Brain pericyte (primary cell): ENCODE measurements at places on chromosomes 2 and 18.
A peak's percentile ranks its signal among the peaks of the same experiment; 100 is the strongest.

DNA sequence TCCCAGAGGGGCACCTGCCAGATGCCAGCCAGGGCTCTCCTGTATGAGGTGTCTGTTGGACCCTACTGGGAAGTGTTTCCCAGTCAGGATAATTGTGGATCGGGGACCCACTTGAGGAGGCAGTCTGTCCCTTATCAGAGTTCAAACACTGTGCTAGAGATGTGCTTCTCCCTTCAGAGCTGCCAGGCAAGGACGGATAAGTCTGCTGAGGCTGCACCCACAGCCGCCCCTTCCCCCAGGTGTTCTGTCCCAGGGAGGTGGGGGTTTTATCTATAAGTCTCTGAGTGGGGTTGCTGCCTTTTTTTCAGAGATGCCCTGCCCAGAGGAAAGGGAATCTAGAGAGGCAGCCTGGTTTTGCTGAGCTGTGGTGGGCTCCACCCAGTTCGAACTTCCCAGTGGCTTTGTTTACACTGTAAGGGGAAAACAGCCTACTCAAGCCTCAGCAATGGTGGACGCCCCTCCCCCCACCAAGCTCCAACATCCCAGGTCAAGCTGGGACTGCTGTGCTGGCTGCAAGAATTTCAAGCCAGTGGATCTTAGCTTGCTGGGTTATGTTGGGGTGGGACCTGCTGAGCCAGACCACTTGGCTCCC, 324.0 kb upstream of the SETBP1 start:
- DNase-seq, result no peak

GRCh38 chr2:72543497-72544216, 282.2 kb downstream of the EXOC6B start:
- no peak for DNase-seq

DNA sequence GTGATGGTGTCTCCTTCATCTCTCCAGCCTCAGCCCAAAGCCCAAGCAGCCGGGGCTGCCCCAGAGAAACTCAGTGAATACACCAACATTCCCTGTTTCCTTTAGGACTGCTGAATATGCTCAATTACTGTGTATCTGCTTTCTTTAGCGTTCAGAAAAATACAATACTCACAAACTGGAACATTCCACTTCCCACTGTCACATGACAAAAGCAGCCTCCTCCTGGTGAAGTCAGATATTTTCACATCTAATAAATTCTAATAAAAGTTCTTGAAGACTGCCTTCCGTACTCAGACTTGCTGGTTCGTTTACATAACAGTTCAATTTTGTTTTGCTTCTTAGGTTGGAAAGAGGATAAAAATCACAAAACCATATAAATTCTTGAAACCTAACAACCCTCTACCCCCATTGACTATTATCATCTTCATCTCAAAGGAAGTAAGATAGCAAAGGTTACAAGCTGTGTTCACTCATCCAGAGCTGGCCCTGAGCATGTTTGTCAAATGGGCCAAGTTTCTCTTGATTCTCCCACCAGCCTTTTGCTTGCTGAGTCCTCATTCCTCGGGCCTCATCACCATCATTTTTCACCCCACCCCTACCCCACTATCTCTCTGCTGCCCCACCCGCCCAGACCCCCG, 190.8 kb upstream of the HNRNPA3 start:
- DNase-seq, result no peak

- DNase-seq, result no peak
These were observed 105.0 kb upstream of the MAP3K20 start for GRCh38 chr2:172970660-172971059.

DNA sequence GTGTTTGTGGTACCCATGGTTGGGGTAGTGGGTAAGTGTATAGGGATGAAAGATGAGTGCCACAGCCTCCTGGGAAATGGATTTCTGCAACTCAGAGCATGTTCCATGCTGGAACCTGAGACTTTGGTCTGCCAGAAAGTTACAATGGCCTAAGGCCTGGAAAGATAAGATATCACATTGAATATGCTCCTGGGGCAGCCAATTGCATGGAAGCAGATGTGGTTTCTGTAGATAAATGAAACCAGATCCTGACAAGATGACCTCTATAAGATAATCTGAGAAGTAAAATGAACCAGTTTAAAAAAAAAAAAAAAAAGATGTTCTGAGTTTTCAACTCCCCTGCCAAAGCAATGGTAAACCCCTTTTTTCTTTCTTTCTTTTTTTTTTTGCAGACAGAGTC, 91.4 kb upstream of the NCK2 start:
- no peak for DNase-seq

DNA sequence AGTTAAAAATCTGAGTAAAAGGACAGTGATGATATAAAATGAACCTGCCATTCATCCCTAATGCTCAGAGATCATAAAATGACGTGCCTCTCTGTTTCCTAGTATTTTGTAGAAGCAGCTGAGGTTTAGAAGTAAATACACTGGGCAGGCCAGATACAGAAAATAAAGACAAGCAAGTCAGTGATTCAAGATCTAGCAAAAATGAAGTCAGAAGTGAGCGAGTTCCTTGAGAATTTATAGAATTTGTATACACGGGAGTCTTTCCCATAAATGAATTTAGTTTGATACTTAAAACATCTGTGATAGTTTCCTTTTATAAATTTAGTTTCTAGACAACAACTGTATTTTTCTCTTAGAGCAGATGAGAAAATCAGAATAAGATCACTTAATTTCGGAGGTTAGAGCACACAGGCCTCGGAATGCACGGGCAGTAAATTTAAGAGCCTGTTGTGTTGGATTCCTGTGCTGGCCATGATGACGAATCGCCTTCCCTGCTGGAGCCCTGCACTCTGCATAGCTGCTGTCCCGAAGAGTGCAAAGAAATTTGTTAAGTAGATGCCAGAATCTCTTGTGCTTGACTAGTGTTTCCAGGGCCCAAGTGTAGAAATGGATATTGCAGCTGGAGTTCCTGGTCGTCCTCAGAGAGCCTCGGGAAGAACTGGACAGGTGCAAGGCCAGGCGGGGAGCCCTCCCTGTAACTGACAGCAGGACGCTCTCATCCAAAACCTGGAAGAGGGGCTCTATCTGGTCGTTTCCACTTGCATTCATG, 83.7 kb upstream of the RBM44 start:
- DNase-seq, result no peak

GRCh38 chr2:191857259-191857805, 10.4 kb upstream of the CAVIN2 start:
- DNase-seq, result no peak

- no peak for DNase-seq
These were observed 159.7 kb upstream of the ZNF236 start for GRCh38 chr18:76662626-76663025.

GRCh38 chr2:226904592-226904991, 68.7 kb downstream of the RHBDD1 start:
- no peak for DNase-seq

DNA sequence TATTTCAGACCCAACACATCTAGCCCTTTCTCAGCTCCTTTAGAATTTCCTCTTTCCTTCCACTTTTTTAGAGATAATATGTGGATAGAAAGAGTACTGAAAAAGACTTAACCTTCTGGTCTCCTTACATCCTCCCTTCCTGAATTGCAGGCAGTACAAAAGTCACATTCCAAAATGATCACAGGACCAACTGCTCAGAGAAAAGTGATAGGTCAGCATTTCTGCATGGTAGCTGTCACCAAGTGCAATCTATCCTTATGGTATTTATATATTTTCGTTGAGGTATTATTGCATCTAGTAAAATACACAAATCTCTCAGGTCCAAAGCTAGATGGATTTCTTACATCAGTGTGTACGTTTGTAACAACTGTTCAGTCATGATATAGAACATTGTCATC, 427.5 kb downstream of the LPIN1 start:
- no peak for DNase-seq

GRCh38 chr2:97662895-97663625, 784 bp downstream of the ACTR1B start:
- DNase-seq, result peak; percentile 26

DNA sequence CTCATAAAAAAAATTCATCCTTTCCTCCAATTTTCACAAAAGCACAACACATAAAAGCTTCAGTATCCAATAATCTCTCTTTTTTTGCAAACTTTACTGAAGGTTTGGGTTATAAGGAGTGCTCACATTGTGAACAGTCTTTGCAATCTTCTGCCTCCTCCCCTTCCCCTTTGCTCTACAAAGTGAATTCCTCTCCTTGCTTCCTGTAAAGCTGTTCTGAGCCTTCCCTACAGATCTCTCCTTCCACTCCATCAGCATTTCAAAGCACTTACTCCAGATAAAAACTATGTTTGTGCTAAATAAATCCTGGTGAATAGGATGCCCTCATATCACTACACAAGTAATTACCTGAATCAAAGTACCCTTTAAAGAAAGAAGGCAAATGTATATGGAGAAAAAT, 4.6 kb upstream of the PDK1 start:
- DNase-seq, result no peak

- no peak for DNase-seq
These were observed 34.2 kb upstream of the DAPL1 start for GRCh38 chr2:158760887-158761286.

- peak; percentile 22 for DNase-seq
These were observed 261.6 kb downstream of the ASXL3 start for GRCh38 chr18:33839452-33840211.

DNA sequence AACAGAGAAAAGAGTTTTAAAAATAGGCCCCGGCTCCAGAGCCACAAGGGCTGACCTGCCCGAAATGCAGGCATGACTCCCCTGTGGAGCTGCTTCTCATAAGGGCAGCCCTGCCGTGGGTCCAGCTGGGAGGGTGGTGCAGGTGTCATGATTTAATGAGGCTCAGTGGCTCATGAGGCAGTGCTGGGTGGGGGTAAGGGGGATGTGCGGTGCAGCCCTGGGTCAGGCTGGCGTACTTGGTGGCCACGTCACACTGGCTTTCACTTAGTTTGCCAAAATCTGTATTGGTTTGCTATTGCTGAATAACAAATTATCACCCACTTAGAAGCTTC, 33.6 kb downstream of the HJURP start:
- DNase-seq, result no peak

DNA sequence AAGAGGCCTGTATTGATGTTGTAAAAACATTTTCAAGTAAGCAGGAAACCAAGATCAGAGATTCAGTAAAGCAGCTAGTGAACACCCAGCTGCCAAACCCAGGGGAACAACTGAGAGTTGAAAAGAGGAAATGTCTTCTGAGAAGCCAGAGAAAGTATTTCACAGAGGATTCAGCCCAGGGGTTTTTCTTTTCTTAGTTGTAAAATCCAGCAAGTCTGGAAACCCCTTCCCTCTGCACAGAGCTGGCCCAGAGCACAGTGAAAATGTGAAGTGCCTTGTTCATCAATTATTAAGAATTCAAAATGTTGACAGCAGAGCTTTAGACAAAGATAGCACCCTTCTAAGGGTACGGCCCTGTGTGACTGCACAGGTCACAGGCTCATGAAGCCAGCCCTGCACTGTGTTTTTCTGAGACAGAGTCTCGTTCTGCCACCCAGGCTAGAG, 28.4 kb downstream of the AFF3 start:
- DNase-seq, result no peak

- DNase-seq, result no peak
These were observed 3.7 kb upstream of the ASIC4 start for GRCh38 chr2:219510512-219511135.

DNA sequence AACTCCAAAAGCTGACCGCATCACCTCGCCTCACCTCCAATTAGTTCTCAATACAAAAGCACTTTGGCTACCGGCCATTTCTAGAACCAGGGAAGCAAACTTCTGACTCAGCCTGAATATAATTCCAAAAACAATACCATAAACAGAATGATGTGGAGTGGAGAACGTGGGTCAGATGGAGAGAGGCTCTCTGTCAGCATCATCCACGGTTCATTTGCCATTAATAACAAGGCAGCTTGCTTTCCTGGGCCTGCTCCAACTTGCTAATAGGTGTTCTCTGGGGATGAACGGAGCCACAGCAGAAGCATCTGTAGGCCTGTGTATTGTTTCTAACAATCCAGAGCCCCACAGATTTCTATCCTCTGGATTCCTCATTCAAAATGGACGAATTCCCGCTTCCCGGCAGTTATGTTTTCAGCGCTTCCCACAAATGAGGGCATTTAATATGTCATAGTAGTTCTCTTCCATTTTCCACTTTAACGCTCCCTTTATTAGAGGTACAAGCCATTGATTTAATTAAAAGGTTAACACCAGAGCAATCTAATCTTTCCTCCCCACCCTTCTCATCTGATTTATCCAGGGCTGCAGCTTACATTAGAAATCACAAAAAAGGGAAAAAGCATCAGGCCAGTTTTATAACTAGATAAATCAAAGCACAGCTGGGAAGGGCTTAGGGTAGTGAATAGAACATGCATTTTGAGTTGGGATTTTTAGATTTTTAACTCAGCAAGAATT, 23.2 kb upstream of the CNTNAP5 start:
- DNase-seq, result no peak

DNA sequence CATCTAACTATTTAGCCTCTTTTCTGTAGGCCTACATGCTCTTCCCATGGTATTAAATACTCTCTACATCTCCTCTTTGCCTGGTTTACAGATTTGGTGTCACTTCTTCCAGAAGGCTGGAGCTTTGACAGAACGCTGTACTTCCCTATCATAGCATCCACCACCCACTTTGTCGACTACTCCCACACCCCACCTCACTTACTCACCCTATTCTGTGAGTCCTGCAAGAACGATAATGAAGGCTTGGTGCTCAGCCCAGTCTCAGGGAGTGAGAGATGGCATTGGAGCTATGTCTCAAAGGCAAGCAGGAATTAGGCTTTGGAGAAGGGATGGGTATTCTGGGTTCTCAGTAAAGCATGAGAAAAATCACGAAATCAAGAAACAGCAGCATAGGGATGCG, 20.3 kb upstream of the KDM3A start:
- no peak for DNase-seq

- DNase-seq, result no peak
These were observed 13.7 kb downstream of the COL5A2 start for GRCh38 chr2:189165656-189166380.

DNA sequence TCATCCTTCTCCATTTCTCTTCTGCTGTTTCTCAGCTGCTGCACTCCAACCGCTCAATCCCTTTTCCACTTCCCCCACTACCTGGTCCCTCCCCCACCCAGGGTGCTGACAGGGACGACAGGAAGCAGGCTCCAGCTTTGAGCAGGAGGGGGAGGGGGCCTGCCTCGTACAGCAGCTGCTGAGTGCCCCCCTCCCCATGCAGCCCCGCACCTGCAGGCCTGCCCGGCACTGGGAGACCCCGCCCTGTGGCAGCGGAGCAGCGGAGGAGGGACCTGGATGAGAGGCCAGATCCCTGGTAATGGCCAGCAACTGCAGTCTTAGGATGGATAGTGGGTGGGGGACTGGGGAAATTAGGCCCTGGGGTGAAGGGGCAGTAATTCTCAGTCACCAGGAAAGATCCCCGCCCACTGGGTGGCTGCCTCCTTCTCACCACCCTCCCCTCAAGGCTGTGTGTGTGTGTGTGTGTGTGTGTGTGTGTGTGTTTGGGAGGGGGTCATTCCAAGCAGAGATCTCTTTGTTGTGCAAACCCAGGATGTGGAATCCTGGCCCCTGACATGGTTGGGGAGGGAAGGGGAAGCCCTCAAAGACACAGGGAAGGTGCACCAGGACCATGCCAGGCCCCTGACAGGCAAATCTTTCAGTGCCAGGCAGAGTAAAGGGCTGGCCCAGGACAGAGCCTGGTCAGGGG, 6.8 kb upstream of the CRYBA2 start:
- DNase-seq, result no peak
